ENCODE measurements at places on chromosomes 5 and 9.

- peak; percentile 29 for DNase-seq
- H3K27ac ChIP-seq, result no peak overlapping the region
- H3K4me1 ChIP-seq, result peaks cover 18% of the 10 kb centered on the region
- no peak overlapping the region for H3K4me3 ChIP-seq
Measured at GRCh38 chr9:133167769-133168168, 4.1 kb upstream of the GBGT1 start.

DNA sequence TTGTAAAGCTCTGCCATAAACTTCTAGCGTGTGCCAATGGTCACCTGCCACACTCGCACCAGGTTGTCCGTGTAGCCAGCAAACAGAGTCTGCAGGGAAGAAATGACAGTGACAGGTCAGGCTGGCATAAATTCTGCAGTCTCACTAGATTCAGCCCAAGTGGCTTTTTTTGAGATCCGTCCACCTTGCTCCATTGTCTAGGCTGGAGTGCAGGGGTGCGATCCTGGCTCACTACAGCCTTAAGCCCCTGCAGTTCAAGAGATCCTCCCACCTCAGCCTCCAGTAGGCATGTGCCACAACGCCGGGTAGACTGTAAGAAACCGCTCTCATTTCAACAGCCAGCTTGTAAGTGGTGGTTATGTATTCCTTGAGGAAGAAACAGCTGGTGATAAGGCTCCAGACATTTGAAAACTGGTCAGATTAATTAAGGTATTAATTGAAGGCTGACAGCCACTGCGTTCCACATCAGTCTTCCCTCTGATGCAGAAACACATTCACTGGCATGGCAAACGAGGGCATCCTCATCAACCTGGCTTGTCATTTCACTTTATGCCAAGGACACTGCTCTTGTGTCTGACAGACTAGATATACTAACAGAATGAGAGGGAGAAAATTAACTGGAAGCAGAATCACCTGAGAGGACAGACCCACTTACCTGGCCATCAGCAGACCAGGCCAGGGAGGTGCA lies 6.6 kb downstream of the RACK1 start:
- H3K4me3 ChIP-seq, result no peak overlapping the region
- no peaks in the 10 kb centered on the region for H3K27me3 ChIP-seq
- DNase-seq, result no peak
- H3K27ac ChIP-seq, result no peak overlapping the region

DNA sequence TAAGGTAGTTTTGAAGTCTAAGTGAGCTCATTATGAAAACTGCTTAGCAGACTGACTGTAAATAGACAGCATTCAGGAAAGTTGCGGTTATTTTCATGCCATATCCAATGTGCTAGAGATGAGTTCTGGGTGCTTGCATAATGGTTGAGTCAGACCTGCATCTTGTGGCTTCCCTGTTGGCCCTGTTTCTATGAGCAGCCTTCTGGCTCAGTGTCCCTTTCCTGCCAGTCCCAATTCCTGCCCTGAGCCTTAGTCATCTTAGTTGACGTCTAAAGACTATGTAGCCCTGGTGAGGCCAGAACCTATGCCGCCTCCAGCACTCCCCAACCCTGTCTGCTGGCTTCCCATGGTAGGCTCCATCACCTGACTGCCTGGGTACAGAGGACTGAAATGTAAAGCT lies 76.3 kb upstream of the TNFSF8 start:
- no peak for DNase-seq
- H3K36me3 ChIP-seq, result no peaks in the 10 kb centered on the region
- H3K27me3 ChIP-seq, result no peaks in the 10 kb centered on the region
- H3K4me3 ChIP-seq, result no peak overlapping the region
- no peaks in the 10 kb centered on the region for H3K4me1 ChIP-seq

GRCh38 chr9:97506306-97506705 lies 4.8 kb downstream of the TMOD1 start:
- no peak overlapping the region for H3K4me3 ChIP-seq
- H3K4me1 ChIP-seq, result peaks cover 19% of the 10 kb centered on the region
- no peak overlapping the region for H3K27ac ChIP-seq
- DNase-seq, result no peak

- no peak for DNase-seq
- no peak overlapping the region for H3K4me3 ChIP-seq
- no peaks in the 10 kb centered on the region for H3K4me1 ChIP-seq
- peaks cover 10% of the 10 kb centered on the region for H3K27me3 ChIP-seq
- H3K36me3 ChIP-seq, result no peaks in the 10 kb centered on the region
Measured at GRCh38 chr5:73351593-73351992, 97.0 kb downstream of the FOXD1 start.

DNA sequence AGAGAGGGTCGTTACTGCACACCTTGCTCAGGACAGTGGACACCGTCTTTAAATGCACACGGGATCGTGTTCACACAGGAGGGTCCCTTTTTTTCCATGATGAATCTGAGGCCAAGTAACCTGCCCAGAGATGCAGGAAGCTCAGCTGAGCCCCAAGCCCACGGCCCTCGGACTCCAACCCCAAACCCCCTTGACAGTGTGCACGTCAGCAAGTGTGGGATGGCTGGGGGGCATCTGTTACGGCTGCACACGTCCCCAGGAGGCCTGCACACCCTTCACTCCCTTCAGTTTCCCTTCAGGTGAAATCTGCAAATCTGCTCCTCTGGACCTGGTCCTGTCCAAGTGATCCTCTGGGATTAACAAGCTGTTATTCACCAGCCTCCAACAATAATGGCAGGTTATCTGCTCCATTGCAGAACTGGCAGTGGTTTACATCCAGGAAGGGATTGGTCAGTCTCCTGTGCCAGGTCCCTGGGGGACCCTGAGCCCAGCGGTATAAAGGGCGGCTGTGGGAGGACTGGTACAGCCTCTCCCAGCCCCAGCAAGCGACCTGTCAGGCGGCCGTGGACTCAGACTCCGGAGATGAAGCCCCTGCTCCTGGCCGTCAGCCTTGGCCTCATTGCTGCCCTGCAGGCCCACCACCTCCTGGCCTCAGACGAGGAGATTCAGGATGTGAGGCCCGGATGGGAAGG lies at the start of gene LCN1:
Gene LCN1 (plus strand): TSS at position 525 of the 692 bp plus-strand sequence. CDS start 58 bp downstream, at position 583.
- DNase-seq, result no peak
- H3K4me1 ChIP-seq, result no peaks in the 10 kb centered on the region
- no peak within 1 kb of the TSS for H3K27ac ChIP-seq
- no peak within 1 kb of the TSS for H3K4me3 ChIP-seq

GRCh38 chr9:6941501-6941900 lies 183.7 kb downstream of the KDM4C start:
- H3K4me3 ChIP-seq, result no peak overlapping the region
- H3K27me3 ChIP-seq, result no peaks in the 10 kb centered on the region
- no peaks in the 10 kb centered on the region for H3K36me3 ChIP-seq
